Naive thymus-derived CD8-positive, alpha-beta T cell (primary cell): ENCODE measurements at places on chromosomes 11 and 22. TPM values are rescaled to one million over a fixed set of nuclear protein-coding genes. Genes with fewer than 3 reads are reported as not detected.

- no peak for DNase-seq
Measured at GRCh38 chr11:94968334-94968958, 4.9 kb downstream of the CWC15 start.

- DNase-seq = no peak
Measured at GRCh38 chr11:88447281-88447680, 109.7 kb upstream of the CTSC start.

DNA sequence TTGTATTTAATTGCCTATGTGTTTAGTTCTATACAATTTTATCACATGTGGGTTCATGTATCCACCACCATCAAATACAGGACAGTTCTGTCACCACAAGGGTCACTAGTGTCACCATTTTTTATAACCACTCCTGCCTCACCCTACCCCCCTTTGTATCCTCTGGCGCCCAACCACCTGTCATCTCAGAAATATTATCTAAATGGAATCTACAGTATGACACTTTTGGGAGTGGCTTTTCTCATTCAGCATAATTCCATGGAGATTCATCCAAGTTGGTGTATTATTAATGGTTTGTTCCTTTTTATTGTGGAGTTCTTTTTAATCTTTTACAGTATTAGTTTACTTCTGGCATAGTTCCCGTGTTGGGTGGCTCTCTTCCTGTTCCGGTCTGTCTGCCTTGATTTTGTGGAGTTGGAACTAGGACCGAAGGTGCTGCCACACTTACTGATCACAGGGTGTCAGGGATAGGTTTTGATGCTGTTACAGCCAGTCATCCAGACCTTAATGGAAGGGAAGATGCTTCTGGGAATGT is 58.5 kb downstream of the TNRC6B start:
- no peak for DNase-seq

- no peak for DNase-seq
Measured at GRCh38 chr11:92642177-92642931, 327.1 kb upstream of the MTNR1B start.

DNA sequence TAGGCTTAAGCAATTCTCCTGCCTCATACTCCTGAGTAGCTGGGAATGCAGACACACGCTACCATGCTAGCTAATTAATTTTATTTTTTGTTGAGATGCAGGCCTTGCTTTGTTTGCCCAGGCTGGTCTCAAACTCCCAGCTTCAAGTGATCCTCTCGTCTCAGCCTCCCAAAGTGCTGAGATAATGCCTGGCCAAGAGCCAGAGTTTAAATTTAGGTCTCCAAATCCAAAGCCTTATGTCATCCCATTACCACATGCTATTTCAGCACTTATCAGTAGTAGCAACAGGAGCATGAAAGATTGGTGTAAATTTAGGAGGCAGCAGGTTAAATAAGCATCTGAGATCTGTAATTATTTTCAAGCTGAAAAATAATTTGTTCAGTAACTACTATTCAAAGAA is 326.1 kb upstream of the ANO5 start:
- DNase-seq = no peak

DNA sequence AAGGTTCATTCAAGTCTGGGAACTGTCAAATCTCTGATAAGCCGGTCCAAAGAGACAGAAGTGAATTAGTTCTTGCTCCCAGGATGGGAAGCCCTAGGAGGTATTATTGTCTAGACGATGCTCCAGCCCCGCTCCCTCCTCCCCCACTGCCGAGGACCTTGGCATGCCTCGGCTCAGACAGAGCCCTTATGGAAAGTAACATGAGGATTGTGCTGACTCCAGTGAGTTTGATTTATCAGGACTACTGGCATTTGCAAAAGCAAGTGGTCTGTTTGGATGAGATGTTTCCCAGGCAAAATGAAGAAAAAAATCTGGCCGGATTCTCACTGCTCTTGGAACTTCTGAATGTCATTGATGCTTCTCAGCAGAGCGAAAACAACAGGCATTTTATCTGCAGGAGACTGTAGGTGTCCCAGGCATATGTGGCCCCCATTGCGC is 341.0 kb downstream of the ETS1 start:
- no peak for DNase-seq

- DNase-seq = no peak
Measured at GRCh38 chr22:38126928-38127668, 16.6 kb upstream of the BAIAP2L2 start.

DNA sequence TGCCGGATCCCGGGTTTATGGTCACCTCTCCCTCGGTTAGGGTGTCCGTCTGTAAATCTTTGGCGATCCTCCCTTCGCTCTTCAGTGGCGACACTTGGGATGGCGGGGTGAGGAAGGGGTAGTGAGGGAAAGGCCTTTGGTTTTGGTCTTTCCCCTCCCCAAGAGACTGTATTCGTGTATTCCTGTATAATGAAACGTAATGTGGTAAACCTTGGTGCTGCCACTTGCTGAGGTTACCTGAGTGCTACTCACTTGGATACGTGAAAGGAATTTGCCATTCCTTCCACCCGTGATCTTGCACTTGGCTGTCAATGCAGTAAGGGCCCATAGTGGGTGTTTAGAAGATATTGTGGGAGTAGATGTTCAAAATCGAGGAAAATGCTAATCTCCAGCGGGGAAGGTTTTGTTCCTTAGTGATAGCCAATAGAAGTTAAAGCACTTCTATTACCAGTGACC is 578 bp upstream of the NUP160 start:
- DNase-seq = peak; percentile 2

- DNase-seq = no peak
Measured at GRCh38 chr22:17647991-17648390, 9.4 kb downstream of the BCL2L13 start.

DNA sequence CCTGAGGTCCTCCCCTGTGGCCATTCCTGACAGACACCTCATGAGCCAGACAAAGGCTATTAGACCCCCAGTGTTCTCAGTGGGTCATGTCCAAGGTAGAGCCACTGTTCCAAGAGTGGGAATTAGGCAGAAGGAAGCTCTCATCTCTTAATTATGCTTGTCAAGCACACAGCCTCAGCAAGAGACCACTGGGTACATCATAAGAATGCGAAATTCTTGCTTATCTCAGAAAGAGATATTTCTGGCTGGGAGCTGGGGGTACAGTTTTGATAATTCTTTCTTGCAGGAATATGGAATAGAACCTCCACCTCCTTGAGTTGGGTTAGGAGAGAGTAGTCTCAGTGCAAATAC is 1280.0 kb upstream of the CNTN5 start:
- DNase-seq = no peak

- no peak for DNase-seq
Measured at GRCh38 chr11:76704171-76704948, 33.8 kb upstream of the LRRC32 start.

DNA sequence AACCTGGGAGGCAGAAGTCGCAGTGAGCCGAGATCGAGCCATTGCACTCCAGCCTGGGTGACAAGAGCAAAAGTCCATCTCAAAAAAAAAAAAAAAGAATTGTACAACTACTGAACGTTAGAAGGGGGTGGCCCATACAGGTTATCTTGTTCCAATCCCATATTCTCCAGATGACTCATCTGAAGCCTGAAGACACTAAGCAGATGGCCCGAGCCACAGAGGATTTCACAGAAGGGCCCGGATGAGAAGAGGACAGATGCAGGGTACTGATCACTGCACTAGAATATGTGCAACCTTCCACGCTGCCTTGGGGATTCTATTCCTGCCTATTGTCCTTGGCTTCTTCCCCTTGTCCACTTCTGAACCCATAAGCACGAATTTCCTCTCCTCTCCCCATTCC is 70.9 kb upstream of the UBASH3B start:
- DNase-seq = no peak

DNA sequence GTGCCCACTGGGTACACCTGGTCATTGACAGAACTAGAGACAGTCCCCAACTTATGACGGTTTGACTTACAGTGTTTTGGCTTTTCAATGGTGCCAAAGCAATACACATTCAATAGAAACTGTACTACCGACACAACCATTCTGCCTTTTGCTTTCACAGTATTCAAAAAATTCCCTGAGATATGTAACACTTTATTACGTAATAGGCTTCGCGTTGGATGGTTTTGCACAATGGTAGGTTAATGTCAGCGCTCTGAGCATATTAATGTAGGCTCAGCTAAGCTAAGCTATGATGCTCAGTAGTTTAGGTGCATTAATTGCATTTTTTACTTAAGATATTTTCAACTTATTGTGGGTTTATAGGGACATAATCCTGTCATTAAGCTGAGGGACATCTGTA is 105.1 kb upstream of the B3GAT1 start:
- DNase-seq = no peak

GRCh38 chr11:34431979-34432378 is 6.8 kb upstream of the CAT start:
- no peak for DNase-seq

- DNase-seq = no peak
Measured at GRCh38 chr11:69333879-69334278, 39.9 kb downstream of the MYEOV start.

DNA sequence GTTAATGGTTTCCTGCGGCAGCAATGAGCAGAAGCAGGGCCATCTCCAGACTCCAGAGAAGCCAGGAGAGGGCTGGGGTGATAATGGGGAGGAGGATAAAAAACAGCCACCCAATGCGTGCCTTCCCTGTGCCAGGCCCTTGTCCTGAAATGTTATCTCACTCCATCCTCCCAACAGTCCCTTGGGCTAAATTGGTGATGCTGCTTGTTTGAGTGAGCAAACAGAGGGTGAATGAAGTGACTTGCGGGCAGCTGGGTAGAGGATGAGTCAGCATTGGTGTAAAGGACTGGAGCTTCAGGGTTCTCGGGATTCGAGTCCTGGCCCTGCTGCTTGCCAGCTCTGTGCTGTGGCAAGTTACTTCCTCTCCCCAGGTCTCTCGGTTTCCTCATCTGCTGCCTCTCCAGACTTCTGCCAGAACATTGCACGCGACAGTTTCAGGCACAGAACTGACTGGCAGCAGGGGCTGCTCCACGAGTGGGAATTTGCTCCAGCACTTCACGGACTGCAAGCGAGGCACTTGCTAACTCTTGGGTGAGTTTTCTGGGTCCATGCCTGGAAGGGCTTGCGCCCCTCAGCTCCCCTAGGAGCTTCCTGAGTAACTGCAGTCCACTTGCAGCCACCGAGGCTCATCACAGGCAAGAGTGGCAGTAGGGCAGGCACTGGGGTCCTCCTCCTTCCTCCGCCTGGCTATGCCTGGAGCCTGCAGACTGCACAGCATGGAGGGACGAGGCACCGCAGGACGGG is at the start of gene P2RY6:
Gene P2RY6 (plus strand): TSS at position 403 of the 744 bp plus-strand sequence. CDS start 24,181 bp downstream, outside the sequence.
- no peak for DNase-seq

- DNase-seq = no peak
Measured at GRCh38 chr11:8363921-8364320, 100.2 kb upstream of the LMO1 start.

- peak; percentile 75 for DNase-seq
Measured at GRCh38 chr11:2377511-2378443, 667 bp downstream of the CD81 start.

DNA sequence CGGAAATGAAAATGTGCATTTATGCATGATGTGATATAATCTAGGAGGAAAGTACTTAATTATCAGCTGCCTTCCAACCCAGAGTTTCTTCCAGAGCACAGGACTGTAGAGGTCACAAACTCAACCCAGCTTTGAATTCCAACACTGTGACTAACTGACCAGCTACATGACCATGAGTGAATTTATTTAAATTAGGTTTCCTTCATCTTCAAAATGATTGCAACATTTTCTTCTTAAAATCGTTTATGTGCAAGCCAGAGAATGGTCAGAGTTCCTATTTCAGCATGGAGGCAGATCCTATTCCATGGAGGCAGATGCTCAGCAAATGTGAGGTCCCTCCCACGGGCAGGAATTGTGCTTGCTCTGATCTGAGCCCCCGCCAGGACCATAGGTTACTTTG is 42.4 kb downstream of the OSBP start:
- no peak for DNase-seq

DNA sequence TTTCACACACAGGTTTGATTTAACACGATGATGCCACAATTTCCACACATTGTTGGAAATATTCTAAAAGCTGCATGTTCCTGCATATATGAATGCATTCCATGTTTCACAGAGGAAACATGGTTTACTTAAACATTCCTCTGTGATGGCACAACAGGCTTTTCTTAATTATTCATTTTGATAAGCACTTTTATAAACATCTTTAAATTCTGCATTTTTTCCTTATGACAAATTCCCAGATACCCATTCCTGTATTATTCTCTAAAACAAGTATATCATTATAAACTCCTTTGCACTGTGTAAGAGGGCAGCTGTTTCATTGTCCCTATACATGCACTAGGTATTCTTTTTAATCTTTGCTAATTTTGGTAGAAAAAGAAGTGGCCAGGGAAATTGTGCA is 532.3 kb downstream of the SOX6 start:
- DNase-seq = no peak

- no peak for DNase-seq
Measured at GRCh38 chr22:26056455-26057200, 112.6 kb upstream of the SEZ6L start.

GRCh38 chr11:116953530-116954285 is 116.3 kb upstream of the APOA1 start:
- DNase-seq = no peak

DNA sequence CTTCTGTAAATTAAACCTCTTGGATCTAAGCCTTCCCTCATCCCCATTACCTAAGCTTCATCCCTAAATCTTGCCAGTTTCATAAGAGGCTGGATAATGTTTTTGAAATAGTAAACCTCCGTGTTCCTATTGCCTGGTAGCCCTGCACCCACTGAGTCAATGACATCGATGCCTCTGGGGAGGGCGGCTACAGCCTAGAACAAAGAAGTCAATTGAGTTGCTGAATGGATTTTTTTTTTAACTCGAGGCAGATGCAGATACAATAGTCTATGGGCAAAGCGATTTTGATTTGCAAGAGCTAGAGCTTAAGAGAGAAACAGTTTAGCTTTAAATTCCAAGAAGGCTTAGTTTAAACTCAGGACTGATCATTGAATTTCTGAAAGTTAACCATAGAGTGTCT is 121.3 kb downstream of the NECTIN1 start:
- no peak for DNase-seq

- no peak for DNase-seq
Measured at GRCh38 chr11:43948341-43949225, 6.1 kb downstream of the C11orf96 start.

DNA sequence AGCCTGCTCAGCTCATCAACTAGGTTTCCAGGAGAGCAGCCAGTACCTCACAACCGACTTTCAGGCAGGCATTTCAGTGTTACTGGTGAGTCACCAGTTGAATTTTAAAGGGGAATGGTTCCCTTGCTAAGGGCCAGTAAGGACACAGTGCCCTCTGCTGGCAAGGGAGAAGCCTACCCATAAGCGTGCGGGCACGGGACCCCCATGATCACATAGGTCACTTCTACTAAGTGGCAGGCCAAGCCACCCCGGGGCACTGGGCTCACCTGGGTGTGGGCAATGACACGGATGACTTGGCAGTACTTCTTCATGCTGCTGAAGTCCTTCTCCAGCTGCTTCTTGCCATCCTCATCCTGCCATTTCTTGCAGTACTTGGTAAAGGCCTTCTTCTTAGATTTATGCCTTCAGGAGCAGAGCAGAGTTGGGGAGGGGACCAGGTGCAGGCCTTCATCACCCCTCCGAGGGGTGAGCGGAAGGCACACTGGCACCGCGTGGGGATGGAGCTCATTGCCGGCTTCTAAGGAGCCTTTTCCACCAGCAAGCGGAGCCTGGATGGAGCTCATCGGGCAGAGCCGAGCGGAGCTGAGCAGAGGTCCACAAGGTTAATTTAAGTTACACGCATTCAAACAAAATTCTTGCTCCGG is 2.9 kb downstream of the RPL3 start:
- peak; percentile 66 for DNase-seq

- DNase-seq = no peak
Measured at GRCh38 chr11:3092603-3093141, 35.4 kb upstream of the CARS1 start.

APOL3 gene
- polyA plus RNA-seq = 89.5 TPM

UPK3A gene
- polyA plus RNA-seq = not detected

NAV2 gene
- not detected for polyA plus RNA-seq

PHOX2A gene
- not detected for polyA plus RNA-seq

TOMM22 gene
- 79.3 TPM for polyA plus RNA-seq

PDGFB gene
- polyA plus RNA-seq = 3.9 TPM

TTC36 gene
- 0.41 TPM for polyA plus RNA-seq

VSIG2 gene
- polyA plus RNA-seq = 0.28 TPM
